ENCODE measurements at places on chromosomes 7 and 10.

- DNase-seq, result no peak
Measured at GRCh38 chr10:98353170-98353569, 61.8 kb downstream of the PYROXD2 start.

DNA sequence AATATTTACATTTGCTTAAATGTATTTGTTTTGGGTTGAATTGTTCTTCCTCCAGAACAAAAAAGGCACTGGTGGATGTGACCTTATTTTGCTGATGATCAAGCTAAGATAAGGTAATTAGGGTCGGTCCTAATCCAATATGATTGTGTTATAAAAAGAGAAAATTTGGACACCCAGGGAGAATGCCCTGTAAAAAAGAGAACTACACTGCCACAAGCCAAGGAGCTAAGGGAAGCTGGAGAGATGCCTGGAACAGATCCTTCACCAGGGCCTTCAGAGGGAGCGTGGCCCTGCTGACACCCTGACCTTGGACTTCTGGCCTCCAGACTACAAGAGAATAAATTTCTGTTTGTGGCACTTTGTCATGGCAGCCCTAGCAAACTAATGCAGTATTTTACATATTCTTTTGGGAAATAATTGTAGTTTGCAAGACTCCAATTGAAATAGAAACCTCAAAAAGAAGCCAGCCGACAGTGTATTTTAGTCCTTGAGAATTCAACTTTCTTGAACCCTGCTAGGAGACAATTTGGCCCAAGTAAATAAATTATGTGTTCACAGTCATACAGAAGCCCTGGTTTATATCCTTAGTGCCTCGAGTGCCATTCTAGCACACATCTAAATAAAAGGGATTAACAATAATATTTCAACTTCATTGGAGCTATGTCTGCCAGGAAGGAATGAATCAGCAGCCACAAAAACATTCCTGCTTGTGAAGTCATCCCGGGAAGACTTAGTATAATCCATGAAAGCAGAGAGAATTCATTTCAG is 164.6 kb downstream of the PKD1L1 start:
- no peak for DNase-seq

DNA sequence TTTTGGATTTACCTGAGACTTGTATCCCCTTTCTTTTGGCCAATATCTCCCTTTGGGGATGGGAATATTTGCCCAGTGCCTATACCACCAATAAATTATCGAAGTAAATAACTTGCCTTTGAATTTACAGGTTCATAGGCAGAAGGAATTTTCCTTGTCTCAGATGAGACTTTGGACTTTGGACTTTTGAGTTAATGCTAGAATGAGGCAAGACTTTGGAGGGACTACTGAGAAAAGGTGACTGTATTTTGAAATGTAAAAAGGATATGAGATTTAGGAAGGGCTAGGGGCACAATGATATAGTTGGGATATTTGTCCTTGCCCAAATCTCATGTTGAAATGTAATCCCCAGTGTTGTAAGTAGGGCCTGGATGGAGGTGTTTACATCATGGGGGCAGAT is 384.5 kb upstream of the GHITM start:
- DNase-seq, result no peak

DNA sequence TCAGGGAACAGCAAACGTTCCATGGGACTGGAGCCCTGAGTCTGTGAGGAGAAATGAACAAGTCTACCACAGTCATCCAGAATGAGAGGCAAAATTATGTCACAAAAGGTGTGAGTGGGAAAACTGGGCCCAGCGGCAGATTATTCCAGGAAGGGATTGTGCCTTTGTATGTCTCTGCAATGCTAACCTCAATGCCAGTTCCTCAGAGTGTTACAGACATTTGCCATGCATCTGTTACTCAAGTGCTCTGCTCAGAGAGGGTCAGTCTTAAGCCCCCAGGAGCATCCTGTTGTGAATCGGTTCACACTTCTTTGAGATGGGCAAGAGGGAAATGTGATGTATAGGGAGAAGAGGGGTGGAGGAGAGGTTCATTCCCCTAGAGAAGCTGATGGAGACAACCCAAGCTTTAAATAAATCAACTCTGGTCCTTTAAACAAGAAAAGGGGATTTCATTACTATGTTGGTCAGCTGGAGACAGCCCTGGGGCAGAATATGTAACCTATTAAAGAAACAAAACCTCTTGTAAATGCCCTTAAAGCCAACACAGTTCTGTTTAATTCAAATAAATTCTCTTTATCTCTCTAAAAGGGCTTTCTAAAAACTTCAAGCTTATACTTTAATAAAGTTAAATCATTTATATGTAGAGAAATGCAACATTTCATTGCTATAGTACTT is 85.9 kb upstream of the GRB10 start:
- no peak for DNase-seq

GRCh38 chr10:106997721-106998120 is 166.8 kb downstream of the SORCS1 start:
- DNase-seq, result peak; percentile 4

DNA sequence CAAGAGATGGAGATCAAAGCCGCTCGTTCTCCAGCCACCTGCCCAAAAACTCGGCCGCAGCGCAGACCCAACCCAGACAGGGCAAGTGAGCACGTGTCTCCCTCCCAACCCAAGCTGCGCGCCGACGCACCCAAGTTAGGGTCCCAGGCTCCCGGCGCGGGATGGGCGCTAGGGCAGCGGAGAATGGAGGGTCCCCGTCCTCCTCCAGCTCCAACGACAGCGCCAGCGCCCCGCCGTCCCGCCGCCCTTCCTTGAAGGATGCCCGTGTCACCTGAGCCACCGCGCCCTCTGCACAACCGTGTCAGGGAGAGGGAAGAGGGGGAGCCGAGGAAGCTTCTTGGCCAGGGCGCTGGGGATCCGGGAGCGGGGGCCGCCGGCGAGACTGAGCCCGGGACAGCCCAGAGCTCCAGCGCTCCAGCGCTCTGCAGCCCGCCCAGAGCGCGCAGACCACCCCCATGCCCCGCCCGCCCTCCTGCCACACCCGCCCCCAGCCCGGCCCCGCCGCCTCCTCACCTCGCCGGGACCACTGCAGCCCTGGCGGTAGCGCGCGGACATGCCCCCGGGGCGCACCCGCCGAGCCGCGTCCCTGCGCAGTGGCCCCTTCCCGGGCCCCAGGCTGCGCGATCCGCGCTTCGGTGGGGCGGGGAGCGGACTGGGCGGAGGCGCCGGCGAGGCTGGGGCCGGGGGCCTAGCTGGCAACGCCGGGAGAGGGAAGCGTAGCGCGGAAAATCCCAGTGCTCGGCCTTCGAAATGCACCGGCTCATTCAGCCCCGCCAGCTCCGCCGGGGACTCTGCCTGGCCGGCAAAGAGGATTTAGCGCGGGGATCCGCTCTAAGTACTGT is at the start of gene SLC16A12:
Gene SLC16A12 (minus strand): TSS at position 424 of the 842 bp plus-strand sequence. CDS start 73,016 bp downstream, outside the sequence.
- no peak for DNase-seq

GRCh38 chr7:45575501-45576248 is 1.5 kb downstream of the ADCY1 start:
- DNase-seq, result no peak

GRCh38 chr10:50416181-50416824 is 165.0 kb upstream of the ASAH2 start:
- DNase-seq, result no peak

DNA sequence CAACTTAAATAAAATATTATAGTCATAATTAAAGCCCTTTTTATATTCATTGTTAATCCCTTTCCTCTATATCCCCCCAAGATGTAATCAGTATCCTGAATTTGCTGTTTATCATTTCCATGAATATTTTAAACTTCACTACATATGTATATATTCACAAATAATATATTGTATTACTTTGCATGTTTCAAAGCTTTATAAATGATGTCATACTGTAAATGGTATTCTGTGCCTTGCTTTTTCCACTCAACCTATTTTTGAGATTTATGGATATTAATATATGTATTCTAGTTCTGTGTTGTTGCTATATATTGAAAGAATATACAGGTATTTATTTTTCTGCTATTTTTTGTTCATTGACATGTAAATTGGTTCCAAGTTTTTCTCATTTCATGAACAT is 173.1 kb downstream of the CCDC71L start:
- DNase-seq, result no peak

DNA sequence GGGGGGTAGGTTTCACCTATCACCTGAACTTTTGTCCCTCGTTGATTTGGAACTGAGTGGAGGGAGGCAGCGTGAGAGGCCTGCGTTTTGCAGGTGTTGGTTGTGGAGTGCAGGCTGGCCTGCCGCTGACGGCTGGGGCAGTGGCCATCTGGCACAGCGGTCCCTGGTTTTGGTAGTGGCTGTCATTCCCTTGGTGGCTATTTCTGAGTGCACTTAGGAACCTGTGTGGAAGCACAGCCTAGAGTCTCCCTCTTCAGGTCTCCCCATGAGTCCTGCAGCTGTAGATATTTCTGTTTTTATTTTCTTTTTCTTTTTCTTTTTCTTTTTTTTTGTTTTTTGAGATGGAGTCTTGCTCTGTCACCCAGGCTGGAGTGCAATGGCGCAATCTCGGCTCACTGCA is 129.2 kb downstream of the CUL2 start:
- no peak for DNase-seq

GRCh38 chr10:21296575-21297355 is 228.7 kb downstream of the SKIDA1 start:
- DNase-seq, result no peak

- no peak for DNase-seq
Measured at GRCh38 chr10:28986856-28987255, 302.0 kb upstream of the LYZL1 start.

- DNase-seq, result no peak
Measured at GRCh38 chr7:137441451-137441850, 97.9 kb upstream of the PTN start.

GRCh38 chr7:42208572-42208971 is 28.4 kb downstream of the GLI3 start:
- no peak for DNase-seq

DNA sequence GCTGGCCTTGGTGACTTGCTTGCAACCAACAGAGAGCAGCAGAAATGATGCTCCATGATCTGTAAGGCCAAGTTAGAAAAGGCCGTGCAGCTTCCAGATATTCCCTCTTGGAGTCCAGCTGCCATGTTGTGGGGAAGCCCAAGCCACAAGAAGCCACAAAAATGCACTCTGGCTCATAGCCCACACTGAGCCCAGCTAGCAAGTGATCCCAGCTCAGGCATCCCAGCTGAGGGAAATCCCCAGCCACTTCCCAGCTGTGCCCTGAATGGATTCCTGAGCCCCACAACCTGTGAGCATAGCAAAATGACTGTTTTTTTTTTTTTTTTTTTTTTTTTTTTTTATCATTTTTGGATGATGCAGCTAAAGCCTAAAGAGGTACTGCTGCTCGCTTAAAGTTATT is 11.1 kb upstream of the SDK1 start:
- no peak for DNase-seq

GRCh38 chr7:14793151-14793550 is 109.4 kb downstream of the DGKB start:
- DNase-seq, result no peak

- no peak for DNase-seq
Measured at GRCh38 chr10:48656914-48657305, 27.8 kb upstream of the WDFY4 start.

DNA sequence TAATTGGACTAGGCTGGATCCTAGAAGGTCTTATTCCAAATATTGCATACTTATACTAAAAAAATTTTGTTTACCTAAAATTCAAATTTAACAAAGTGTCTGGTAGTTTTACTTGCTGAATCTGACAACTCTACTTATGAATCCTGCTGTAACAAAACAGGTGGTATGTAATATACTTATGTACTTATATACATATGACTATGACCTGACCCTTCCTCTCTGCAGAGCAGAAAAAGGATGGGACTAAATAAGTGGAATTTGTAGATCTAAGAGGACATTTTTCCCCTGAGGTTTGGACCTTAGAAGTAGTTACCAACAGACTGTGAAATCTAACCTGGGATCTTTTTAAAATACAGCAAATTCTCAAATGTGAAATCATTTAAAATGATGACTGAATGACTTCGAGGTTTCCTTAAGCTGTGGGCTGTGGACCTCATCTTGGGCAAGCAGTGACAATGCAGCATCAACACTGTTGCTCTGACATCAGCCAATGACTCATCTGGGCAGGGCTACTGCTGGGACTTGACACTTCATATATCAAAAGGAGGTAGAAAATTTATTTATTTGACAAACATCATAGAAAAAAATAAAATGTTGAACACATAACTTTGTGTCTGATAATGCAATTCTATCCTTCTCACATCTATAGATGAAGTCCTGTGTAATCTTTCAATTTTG is 73.6 kb downstream of the RELN start:
- DNase-seq, result no peak

- no peak for DNase-seq
Measured at GRCh38 chr7:33982425-33982786, 77.1 kb downstream of the BMPER start.

GRCh38 chr10:74394416-74394969 is 243.5 kb downstream of the ADK start:
- no peak for DNase-seq

DNA sequence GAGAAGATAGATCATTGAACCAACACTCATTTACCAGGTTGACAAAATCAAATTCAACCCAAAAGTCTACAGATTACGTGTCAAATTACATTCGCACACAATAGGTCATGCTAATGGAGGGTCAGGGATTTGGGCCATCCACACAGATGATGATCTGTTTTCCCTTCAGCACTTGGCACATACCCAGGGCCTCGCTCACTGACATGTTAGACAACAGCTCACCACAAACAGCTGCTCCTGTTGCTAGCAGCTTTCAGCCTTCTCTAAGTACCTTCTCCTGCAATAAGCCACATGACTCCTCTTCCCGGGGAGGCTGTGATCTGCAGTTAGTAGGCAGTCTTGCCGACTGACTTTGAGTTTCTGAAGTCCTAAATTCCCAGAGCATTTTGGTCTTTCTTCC is 18.4 kb downstream of the NKX2-3 start:
- DNase-seq, result no peak

- no peak for DNase-seq
Measured at GRCh38 chr10:36736311-36736710, 389.1 kb upstream of the ANKRD30A start.

DNA sequence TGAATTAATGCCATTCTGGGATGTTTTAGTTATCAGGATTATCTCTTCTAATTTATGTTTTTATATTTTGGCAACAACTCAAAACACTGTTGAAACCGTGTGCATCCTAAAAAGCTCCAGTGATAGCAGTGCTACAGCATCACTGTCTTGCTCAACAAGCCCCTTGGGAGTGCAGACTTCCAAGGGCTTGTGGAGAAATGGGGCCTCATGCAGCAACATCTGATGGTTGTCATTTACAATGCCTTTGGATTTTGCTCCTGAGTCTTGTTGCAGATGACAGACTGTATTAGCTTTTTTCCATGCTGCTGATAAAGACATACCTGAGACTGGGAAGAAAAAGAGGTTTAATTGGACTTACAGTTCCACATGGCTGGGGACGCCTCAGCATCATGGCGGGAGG is 515.4 kb downstream of the NEBL start:
- no peak for DNase-seq

GRCh38 chr7:135661311-135662122 is 797 bp upstream of the STMP1 start:
- no peak for DNase-seq
